Smooth muscle cell of the brain vasculature (primary cell): ENCODE measurements at places on chromosomes 7 and 10.
A peak's percentile ranks its signal among the peaks of the same experiment; 100 is the strongest.

GRCh38 chr7:157508477-157508881 lies 171.7 kb downstream of the DNAJB6 start:
- no peak for DNase-seq

- peak; percentile 1 for DNase-seq
Measured at GRCh38 chr7:88789480-88790064, 6.0 kb downstream of the TEX47 start.

GRCh38 chr10:13806419-13806818 lies 219.7 kb downstream of the PRPF18 start:
- no peak for DNase-seq

- peak; percentile 76 for DNase-seq
Measured at GRCh38 chr10:19638182-19638895, 177.9 kb upstream of the PLXDC2 start.

- DNase-seq = no peak
Measured at GRCh38 chr7:9863545-9863944, 1110.1 kb upstream of the PHF14 start.

DNA sequence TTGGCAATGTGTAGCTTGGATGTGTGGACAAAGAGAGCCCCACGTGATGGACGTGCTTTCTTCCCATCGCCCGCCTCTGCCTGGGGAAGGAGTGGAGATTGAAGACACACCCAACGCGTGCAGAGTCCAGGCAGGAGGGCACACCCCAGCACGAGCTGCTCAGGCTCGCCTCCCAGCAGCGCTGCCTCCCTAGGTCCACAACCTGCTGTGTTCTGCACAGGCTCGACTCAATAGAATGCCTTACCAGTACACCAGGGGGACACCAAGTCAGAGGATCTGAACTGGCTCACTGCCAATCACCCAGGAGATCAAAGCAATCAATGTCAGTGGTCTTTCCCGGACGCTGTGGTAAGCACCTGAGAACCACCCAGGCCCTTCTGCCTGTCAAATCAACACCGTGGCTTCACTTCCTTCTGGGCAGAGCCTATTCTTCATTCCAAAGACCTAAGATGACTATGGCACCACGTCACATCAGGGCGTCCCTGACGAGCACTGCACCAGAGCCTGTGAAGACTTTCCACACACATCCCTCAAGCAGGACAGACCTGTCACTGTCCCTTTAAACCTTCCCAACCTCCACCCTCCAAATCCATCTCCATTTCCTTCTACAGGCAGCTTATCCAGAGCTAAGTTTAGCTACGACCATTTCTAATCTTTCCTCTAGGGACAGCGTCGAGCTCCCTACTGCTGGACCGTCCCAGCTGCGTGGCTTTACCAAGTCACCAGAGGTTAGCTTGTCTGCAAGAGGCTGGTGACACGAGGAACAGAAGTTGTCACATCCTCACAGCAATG lies 72.3 kb downstream of the AMZ1 start:
- no peak for DNase-seq

- DNase-seq = no peak
Measured at GRCh38 chr10:103745341-103746247, 109.8 kb downstream of the SH3PXD2A start.

- no peak for DNase-seq
Measured at GRCh38 chr10:69491611-69492010, 40.3 kb downstream of the TSPAN15 start.

DNA sequence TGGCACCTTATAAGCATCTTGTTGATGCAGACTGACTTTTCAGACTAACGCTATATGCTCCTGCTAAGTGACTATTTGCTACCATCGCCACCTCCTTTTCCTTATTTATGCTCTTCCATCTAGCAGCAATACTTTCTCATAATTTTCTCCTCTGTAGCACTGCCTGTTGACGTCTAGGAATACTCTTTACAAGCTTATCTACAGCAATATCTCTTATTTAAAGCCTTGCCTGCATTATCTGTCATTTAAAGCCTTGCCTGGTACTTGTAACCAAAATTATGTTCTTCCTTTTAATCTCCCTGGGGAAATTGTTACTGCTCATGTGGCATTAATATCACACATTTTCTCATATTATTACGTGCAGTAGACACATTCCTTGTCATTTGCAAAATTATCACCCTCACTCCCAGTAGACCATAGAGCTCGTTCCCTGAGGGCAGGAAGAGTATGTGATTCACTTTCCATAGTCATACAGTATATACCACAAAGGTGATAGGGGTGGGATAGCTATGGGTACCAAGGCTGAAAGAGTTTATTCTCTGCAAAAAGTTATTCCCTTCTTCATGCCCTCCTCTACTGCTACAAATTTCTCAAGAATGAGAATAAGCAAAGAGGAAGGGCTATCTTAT lies 359.7 kb upstream of the PCDH15 start:
- no peak for DNase-seq

DNA sequence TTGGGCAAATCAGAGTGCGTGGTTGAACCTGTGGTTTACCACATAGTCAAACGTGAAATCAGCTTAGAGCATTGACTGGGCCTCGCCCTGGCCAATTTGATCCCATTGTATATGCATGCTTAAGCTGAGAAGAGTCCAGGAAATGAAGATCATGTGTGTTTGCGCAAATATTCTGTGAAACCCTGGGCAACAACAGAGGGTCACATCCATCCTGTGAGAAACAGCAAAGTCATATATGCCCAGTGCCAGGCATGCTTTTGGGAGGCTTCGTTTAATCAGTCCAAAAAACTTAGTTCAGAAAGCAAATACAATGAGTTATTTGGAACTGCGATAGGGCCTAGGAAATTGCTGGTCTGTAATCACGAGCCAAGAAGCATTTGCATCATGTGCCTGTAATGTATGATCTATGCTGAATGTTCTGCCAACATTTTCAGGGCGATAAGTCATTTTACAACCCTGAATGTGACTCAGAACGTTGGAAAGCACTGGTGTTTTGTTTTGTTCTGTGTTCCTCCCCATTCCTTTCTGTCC lies 412.1 kb upstream of the CELF2 start:
- no peak for DNase-seq

DNA sequence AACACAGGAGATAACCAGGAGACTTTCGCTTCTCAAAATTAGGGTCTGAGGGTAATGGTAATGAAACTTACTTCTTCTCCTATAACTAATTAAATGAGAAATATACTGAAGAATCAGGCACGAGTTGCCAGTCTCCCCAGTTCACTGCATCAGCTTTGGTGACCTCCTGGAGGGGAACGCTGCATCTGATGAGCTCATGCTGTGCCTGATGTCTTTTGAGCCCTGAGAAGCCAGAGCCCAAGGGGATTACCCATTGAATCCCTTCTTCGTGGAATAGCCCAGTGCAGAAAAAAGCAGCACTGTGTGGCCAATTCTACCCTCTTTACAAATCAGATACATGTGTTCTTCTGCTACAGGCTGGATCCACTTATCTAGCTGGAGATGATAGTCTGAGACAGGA lies 45.1 kb downstream of the CYP2C9 start:
- no peak for DNase-seq

DNA sequence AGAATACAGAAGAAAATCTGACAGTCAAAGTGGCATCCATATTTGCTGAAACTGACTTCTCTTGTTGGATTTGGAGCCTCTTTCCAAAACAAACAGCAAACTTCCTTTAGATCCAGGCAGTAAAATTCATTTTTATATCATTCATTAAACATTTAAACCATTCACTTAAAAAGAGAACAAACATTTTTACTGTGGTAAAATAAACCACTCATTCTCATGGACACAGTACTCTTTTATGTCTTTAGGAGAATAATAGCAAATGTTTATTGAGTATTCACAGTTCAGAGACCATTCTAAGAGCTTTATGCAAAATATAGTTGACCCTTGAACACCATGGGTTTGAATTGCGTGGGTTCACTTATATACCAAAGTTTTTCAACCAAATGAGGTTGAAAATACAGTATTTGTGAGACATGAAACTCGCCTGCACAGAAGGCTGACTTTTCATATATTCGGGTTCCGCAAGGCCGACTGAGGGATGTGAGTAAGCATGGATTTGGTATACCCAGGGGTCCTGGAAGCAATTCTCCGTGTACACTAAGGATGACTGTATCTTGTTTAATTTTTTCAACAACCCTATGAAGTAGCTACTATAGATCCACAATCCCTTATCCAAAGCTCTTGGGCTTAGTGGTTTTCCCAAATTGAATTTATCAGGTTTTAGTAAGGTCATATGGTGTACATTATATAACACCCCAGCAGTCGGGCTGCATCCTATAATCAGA lies 49.1 kb downstream of the ATXN7L1 start:
- no peak for DNase-seq

DNA sequence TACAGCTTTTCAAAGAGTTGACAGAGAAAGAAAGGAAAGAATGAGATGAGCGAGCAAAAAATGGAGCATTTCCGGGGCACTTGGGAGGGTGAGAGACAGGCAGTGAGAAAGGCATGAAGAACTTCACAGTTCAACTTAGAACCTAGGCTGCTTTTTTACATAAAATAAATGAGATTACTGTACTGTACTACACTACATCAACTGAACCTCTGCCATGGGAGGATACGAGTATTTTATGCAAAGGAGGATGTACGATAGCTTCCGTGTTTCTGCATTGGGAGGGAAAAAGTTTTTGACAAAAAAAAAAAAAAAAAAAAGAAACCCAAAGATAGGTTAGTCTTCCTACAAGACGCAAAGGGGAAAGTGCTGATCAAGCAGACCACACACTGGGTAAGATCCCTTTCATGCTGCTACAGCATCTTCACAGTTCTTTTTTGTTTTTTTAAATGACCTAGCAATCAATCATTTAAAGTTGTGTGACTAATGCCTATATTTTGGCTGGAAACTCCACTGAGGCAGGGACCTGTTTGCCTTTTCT lies 88.0 kb downstream of the RAPGEF5 start:
- no peak for DNase-seq

GRCh38 chr10:18279173-18279572 lies 138.9 kb downstream of the CACNB2 start:
- no peak for DNase-seq

DNA sequence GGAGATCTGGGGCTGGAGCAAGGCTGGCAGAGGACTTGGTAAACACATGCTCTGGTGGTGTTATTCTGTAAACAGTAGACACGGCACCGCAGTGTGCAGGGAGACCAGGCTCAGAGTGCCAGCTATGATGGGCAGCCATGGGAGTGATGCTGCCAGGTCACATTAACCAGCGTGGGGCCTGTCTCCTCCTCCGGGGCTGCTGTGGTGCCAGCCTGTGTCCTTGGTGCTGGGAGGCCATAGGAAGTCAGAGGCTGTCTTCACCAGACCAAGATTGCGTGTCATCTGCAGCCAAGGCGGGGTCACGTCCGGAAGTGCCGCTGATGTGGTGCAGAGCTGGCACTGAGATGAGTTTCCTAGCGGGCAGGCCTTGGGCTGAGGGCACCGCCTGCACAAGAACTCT lies 236.0 kb downstream of the GLRX3 start:
- DNase-seq = no peak

- peak; percentile 72 for DNase-seq
Measured at GRCh38 chr10:125048094-125048864, 106.4 kb downstream of the ZRANB1 start.

DNA sequence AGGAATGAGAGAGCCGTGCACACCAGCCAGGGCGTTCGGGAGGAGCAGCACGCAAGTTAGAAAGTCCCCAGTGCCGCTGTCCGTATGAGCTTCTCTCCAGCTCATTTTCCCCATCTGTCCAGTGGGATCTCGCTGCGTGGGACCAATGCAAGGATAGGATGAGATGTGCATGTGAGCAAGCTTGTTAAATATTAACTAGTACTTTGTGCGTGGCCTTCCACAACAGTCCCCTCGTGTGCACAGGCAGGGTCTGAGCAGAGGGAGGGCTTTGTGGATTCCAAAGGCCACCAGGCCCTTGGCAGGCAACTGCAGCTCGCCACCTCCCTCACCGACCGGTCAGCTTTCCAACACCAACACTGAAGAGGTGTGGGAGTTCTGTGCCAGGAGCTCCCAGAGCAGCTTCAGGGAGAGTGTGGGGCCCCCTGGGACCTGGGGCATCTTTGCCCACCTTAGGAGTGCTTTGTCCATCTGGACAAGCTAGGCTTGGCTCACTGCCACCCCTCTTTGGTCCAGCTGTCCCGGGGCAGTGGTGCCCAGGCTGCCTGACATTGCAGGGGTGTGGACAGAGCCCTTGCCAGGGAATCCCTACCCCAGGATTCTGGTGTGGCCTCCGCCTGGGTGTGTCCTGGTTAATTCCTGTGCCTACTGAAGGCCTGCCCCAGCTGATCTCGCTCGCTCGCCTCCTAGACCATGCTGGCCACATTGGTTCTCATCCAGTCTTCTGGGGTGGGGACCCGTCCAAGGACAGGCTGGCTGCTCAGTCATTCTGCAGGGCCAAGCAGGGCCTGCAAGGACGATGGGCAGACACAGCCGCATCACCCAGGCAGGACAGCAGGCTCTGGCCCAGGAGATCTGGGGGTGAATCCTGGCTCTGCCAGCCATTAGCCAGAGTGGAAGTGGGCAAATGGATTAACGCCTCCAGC lies 5.3 kb downstream of the FAM20C start:
- DNase-seq = no peak

DNA sequence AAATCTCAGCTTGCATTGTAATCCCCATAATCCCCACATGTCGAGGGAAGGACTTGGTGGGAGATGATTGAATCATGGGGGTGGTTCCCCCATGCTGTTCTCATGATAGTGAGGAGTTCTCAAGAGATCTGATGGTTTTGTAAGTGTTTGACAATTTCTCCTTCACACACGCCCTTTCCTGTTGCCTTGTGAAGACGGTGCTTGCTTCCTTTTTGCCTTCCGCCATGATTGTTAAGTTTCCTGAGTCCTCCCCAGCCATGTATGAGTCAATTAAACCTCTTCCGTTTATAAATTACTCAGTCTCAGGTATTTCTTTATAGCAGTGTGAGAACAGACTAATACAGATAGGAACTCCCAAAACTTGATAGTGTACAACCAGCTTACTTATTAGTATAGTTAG lies 98.6 kb downstream of the CREM start:
- no peak for DNase-seq

DNA sequence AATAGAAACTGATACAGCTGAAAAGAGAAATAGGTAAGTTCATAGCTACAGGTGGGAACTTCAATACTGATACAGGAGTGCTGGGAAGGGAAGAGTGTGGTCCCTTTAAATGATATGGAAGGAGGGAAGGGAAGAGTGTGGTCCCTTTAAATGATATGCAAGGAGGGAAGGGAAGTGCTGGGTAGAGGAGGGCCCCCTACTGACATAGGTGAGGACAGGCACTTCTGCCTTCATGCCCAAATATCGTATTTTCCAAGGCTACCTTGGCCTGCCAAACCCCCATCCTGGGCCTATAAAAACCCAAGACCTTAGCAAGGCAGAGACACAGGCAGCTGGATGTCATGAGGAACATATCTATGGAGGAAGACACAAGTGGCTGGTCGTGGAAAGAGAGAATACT lies 92.3 kb downstream of the MAGI2 start:
- no peak for DNase-seq

GRCh38 chr7:112896026-112896601 lies 105.9 kb upstream of the TMEM168 start:
- DNase-seq = no peak
